ENCODE measurements at places on chromosomes 3 and 15.

- DNase-seq, result no peak
Observed at GRCh38 chr3:30614373-30614772, 8.0 kb downstream of the TGFBR2 start.

GRCh38 chr3:152793969-152794368 lies 41.0 kb upstream of the P2RY1 start:
- DNase-seq, result no peak

- DNase-seq, result no peak
Observed at GRCh38 chr15:71790081-71790480, 20.3 kb upstream of the NR2E3 start.

- DNase-seq, result no peak
Observed at GRCh38 chr3:129881261-129881660, 12.2 kb downstream of the TMCC1 start.

GRCh38 chr15:52370010-52370409 lies 74.4 kb upstream of the MYO5C start:
- no peak for DNase-seq

- no peak for DNase-seq
Observed at GRCh38 chr3:172868582-172869200, 118.2 kb downstream of the ECT2 start.
